ENCODE measurements at places on chromosomes 7 and 10.

GRCh38 chr10:123621916-123622315 is 44.2 kb upstream of the GPR26 start:
- DNase-seq = no peak

GRCh38 chr7:23358152-23358674 is 59.1 kb downstream of the MALSU1 start:
- no peak for DNase-seq

- DNase-seq = no peak
These were observed 191.5 kb downstream of the OTUD1 start for GRCh38 chr10:23630376-23630775.

- no peak for DNase-seq
These were observed 1071.5 kb upstream of the C7orf33 start for GRCh38 chr7:147519062-147519461.

DNA sequence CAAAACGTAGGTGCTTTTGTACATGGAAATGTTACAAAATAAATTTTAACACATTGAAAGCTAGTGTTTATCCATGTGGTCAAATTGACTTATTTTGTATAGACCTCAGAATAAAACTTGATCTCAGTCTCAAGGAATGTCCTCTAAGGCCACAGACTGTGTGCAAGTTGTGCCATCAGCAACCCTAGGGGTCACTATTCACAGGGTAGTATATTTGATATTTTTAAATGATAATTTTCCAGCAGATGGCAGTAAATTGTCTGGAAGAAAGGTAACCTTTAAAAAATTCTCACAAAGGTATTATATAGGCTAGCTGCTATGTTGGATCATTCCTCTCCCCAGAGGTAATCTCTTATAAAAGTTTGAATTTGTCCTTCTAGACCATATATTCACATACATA is 12.9 kb upstream of the SNX10 start:
- no peak for DNase-seq

- no peak for DNase-seq
These were observed 36.4 kb downstream of the ZNF438 start for GRCh38 chr10:30995081-30995770.

Data from NCI-H524 (cell line).